T-cell (primary cell): ENCODE measurements at places on chromosomes 12 and 14. TPM values are rescaled to one million over a fixed set of nuclear protein-coding genes. Genes with fewer than 3 reads are reported as not detected.

DNA sequence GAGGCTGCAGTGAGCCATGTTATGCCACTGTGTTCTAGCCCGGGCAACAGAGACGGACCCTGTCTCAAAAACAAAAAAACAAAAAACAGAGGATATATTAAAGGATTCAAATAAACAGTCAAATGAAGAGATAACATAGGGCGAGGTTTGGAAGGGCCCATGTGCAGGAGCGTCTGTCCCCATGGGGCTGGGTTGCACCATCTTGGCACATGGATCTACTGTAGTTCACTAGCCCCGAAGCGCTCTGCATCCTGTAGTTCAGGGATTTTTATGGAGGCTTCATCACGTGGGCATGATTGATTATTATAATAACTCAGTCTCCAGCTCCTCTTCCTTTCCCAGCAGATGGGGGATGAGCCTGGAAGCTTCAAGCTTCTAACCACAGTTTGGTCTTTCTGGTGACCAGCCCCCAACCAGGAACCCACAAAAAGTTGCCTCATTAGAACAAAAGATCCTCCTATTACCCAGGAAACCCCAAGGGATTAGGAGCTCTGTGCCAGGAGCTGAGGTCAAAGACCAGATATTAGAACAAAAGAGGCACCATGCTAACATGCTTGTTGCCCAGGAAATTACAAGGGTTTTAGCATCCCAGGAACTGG, 59.9 kb downstream of the HCAR2 start:
- no peaks in the 10 kb centered on the region for H3K27me3 ChIP-seq
- H3K4me3 ChIP-seq: no peak overlapping the region
- no peaks in the 10 kb centered on the region for H3K36me3 ChIP-seq
- H3K4me1 ChIP-seq: no peaks in the 10 kb centered on the region
- no peak for DNase-seq

VRTN gene
- 0.09 TPM for total RNA-seq

GRCh38 chr14:61368114-61368710, 46.8 kb downstream of the PRKCH start:
- H3K36me3 ChIP-seq: peaks cover 1% of the 10 kb centered on the region
- H3K4me1 ChIP-seq: peaks cover 55% of the 10 kb centered on the region
- H3K27me3 ChIP-seq: no peaks in the 10 kb centered on the region
- no peak overlapping the region for H3K4me3 ChIP-seq
- no peak for DNase-seq

GRCh38 chr14:78875049-78875448, 704.9 kb downstream of the NRXN3 start:
- no peak for DNase-seq
- no peak overlapping the region for H3K4me3 ChIP-seq
- H3K27ac ChIP-seq: no peak overlapping the region
- H3K36me3 ChIP-seq: no peaks in the 10 kb centered on the region

DNA sequence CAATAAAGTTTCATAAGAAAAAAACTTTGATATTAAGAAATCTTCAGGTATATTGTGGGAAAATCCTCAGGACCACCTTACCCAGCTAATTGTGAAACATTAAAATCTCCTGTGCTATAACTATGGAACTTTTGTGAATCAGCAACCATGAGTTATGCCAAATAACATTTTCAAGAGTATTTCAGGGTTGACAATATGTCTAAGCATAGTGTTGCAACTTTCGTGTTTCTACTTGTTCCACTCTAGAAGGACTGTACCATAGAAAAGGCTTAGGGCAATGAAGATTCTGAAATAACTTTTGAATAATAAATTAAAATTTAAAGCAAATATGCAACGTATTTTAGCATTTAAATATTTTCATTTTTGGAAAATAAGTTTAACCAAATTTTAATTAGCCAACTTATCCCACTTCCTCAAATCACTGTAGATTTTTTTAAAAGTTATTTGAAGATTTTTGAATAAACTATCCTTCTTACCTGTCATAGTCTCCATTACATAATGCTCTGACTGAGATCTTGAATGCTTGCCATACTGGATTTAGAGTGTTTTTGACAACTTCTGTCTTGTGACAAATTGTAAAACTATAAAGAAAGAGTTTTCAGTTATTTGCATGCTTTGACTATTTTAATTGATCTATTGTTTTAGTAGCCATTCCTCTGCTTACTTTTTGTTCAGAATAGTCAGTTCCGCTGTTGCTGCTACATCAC, 143.6 kb downstream of the CPNE8 start:
- no peak overlapping the region for H3K27ac ChIP-seq
- no peaks in the 10 kb centered on the region for H3K4me1 ChIP-seq
- H3K27me3 ChIP-seq: no peaks in the 10 kb centered on the region
- H3K4me3 ChIP-seq: no peak overlapping the region
- H3K36me3 ChIP-seq: no peaks in the 10 kb centered on the region

GRCh38 chr14:99755629-99756603, 37.3 kb upstream of the EML1 start:
- DNase-seq: no peak
- H3K4me3 ChIP-seq: no peak overlapping the region
- H3K27ac ChIP-seq: no peak overlapping the region
- H3K36me3 ChIP-seq: no peaks in the 10 kb centered on the region

DNA sequence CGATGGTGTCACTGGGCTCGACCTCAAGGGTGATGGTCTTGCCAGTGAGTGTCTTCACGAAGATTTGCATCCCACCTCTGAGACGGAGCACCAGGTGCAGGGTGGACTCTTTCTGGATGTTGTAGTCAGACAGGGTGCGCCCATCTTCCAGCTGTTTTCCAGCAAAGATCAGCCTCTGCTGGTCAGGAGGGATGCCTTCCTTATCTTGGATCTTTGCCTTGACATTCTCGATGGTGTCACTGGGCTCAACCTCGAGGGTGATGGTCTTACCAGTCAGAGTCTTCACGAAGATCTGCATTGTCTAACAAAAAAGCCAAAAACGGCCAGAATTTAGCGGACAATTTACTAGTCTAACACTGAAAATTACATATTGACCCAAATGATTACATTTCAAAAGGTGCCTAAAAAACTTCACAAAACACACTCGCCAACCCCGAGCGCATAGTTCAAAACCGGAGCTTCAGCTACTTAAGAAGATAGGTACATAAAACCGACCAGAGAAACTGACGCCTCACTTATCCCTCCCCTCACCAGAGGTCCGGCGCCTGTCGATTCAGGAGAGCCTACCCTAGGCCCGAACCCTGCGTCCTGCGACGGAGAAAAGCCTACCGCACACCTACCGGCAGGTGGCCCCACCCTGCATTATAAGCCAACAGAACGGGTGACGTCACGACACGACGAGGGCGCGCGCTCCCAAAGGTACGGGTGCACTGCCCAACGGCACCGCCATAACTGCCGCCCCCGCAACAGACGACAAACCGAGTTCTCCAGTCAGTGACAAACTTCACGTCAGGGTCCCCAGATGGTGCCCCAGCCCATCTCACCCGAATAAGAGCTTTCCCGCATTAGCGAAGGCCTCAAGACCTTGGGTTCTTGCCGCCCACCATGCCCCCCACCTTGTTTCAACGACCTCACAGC, 717 bp downstream of the UBC start:
- H3K4me3 ChIP-seq: peak overlapping the region; percentile 96
- H3K27me3 ChIP-seq: no peaks in the 10 kb centered on the region
- peak overlapping the region; percentile 97 for H3K27ac ChIP-seq
- peak; percentile 89 for DNase-seq

BIN2 gene
- 235 TPM for total RNA-seq
